ENCODE measurements at places on chromosomes 2 and 18.

DNA sequence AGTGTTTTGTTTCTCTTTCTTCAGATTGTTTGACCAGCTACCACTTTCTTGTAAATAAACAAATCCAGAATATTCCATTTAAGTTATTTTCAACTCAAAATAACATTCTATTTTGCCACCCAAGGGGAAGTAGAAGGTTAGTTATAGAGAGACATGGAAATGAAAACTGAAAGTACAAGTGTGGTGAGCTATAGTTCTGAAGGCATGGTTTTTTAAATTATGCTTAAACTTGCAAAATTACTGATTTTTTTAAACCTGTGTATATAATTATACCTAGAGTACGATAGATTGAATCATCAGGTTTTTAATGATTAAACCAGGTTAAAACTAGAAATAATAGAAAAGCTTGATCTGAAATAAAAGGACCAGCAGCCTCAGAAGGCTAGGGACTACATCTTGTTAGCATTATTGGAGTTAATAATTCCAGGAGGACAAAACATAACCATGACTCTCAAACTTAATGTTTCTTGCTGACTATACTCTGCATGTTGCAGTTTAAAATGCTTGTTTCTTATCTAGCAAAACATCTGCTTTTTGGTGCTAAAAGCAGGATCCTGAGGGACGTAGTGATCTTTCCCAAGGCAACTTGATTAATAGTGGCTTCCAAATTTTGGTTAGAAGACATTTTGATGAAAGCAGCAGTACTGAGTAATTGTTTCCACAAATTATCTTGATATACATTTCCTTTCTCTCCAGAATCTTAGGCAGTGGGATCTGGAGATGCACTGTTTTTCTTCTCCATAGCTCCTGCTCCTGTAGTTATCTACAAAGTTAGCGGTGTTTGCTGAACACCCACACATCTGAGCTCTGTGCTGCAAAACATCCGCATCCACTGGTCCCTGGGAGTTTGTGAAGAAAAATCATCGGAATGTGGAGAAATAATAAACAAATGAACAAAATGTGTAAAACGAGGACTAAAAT is 327.2 kb upstream of the PKDCC start:
- no peak for DNase-seq

GRCh38 chr18:13700153-13700552 is 26.2 kb downstream of the FAM210A start:
- no peak for DNase-seq

DNA sequence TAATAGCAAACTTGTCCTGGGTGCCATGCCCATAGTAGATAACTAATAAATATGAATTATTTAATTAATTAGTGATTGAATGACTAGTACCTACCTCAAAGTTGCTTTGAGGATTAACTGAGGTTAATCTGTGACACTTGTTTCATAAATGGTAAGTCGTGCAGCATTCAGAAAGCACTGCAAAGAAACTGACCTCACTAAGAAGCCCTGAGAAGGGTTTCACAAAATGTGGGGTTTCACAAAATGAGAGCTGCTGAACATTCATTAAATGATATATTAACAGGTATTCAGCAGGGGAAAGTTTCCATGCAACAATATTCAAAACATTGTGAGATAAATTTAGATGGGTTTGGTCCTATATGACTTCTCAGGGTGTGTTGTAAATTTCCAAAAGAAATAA is 236.2 kb downstream of the OSR1 start:
- no peak for DNase-seq

DNA sequence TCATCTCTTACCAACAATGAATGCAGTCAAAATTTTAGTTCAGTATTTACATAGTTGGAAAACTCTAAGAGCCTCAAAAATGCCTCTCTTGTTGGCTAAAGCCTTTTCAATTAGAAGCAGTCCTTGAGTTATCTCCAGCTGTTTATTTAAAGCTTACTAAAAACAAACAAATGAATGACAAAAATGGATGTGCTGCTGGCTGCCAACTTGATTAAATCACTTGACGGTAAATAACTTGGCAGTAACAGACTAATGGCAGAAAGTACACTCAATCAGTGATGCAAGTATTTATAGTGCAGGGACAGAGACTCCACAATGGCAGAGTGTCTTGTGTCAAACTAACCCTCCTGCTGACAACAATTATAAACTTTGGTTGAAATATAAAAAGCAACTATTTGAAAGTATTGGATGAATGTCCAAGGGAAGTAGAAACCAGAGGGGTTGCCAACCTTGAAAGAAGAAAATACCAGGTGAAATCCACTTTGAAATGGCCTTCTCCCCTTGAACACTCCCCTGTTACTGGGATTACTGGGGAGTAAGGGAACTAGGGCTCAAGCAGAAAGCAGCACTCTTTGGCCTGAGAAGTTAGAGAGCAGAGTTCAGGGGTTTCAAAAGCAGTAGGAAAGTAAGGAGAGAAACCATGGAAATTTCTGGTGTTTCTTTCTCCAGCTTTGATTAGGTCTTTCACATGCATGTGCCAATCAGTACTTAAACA is 245.2 kb upstream of the SPHKAP start:
- DNase-seq: no peak

- DNase-seq: no peak
Measured at GRCh38 chr2:166240387-166241313, 112.8 kb upstream of the SCN1A start.

GRCh38 chr2:16466821-16467151 is 198.8 kb downstream of the CYRIA start:
- no peak for DNase-seq

GRCh38 chr2:16475586-16475985 is 190.0 kb downstream of the CYRIA start:
- DNase-seq: no peak

DNA sequence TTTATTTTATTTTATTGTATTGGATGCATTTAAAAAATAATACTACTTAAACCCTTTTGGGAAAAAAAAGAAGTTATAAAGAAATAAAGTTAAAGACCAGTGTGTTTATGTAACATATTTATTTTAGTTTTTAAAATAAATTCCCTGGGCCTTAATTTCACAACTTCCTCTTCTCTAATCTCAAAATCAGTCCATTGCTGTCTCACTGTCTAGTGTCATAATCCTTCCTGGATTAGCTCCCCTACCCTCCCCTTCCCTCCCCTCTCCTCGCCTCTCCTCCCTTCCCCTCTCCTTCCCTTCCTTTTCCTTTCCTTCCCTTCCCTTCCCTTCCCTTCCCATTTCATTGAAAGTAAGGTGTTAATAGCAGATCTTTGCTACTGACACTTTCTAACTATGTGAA is 40.3 kb upstream of the ZEB2 start:
- no peak for DNase-seq

- no peak for DNase-seq
Measured at GRCh38 chr2:224324604-224325003, 77.3 kb downstream of the FAM124B start.

DNA sequence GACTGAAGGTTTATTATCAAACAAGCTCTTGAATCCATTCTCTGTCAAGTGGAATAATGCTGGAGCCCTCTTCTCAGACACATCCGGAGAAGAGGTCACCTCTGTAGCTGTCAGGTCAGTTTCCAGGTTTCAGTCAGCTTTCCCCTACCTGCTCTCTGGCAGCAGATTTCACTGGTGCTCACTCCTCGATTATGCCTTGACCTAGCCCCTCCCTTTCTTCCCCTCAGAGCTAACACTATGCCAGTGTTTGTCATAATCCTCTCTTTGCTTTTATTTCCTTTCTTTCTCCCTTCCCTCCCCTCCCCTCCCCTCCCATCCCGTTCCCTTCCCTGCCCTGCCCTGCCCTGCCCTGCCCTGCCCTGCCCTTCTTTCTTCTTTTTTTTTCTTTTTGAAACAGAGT is 22.5 kb upstream of the PLEKHM3 start:
- no peak for DNase-seq

- no peak for DNase-seq
Measured at GRCh38 chr2:143581134-143581533, 451.9 kb downstream of the ARHGAP15 start.

GRCh38 chr2:117918608-117919007 is 95.3 kb downstream of the CCDC93 start:
- DNase-seq: no peak

DNA sequence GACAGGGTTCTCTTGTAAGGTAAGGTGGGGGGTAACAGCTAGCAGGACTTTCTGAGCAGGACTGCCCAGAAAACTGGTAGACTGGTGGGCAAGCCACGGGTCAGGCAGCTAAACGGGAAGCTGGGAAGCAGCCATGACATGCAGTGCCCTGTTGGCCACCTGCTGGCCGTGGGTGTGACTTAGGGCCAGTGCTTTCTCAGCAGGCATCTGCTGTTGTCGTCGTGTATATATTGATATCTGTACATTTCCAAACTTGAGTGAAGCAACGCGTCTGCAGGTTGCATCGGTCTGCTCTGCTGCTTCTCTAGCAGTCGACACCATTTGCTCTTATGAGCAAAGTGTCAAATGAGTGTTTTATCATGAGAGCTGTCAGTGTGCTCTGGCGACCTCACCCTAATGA is 31.0 kb downstream of the COA5 start:
- no peak for DNase-seq

- no peak for DNase-seq
Measured at GRCh38 chr2:106095478-106096298, 98.4 kb downstream of the UXS1 start.

DNA sequence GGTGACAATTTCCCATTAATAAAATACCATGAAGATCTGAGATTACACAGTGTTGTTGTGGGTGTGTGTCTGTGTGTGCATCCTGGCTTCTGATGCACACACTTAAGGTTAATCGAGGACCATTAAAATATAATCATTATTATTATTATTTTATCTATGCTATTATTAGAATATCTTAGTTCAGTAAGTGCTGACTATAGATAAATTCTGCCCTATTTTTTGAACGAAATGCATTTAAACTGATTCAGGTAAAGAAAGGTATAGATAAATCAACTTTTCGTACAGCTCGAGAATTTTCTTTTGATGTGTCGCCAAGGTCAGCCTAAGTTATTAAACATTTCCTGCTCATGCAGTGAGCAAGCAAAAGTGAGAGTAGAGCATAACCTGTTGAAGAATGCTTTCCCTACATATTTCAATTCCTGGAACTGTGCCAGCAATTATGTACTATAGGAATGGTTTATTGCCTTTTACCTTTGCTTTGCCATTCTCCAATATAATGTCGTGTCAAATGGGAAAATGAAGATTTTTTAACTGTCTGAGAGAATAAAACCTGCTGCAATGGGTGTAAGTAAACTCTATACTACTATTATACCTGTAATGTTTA is 25.8 kb downstream of the KCNJ3 start:
- no peak for DNase-seq

DNA sequence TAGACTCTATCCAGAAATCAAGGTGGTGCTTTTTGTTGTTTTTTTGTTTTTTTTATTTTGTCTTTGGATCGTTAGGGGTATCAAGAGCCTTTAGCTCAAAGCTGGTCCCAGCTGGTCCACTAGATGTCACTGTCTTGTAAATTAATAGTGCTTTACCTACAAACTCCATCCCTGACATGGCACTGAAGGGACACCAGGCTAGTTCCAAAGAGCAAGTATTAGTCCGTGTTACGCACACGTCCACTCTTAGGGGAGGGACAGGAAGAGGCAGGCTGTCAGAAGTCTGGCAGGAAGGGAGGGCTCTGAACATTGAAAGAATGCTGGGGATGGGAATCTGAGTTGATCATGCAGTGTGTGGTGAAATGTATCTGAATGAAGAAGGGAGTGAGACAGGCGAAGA is 85.9 kb upstream of the CCBE1 start:
- peak; percentile 27 for DNase-seq

DNA sequence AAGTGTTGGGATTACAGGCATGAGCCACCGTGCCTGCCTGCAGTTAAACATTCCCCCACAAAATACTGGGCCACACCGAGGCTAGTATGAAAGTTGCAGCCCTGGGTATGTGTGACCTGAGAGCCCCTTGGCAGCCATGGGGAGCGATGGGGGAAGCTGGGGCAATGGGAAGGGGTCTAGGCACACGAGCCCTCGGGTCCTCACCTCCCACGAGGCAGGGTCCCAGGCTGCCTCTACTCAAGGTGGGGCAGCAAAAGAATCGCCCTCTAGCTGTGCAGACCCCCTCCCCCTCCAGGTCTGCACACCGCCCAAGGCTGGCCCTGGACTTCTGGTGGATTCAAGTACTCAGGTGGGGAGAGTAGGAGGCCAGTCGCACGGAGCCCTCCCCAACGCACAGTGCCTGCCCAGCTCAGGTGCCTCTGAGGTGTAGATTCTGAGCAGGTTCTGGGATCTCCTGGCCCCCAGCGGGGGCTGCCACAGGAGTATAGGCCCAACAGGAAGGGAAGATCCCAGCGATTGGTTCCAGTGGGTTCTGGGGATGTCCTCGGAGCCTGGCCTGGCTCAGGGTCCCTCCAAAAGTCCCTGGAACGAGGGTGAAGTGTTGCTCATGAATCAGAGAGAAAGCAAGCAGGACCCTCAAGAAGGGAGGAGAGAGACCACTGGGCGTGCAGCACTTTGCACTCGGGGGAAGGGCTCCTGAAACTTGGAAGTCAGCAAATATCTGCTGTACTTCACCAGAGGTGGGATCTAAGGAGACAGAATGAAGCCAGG is 2.6 kb downstream of the GPR35 start:
- DNase-seq: peak; percentile 9

- no peak for DNase-seq
Measured at GRCh38 chr18:62900132-62900883, 185.0 kb downstream of the PHLPP1 start.

DNA sequence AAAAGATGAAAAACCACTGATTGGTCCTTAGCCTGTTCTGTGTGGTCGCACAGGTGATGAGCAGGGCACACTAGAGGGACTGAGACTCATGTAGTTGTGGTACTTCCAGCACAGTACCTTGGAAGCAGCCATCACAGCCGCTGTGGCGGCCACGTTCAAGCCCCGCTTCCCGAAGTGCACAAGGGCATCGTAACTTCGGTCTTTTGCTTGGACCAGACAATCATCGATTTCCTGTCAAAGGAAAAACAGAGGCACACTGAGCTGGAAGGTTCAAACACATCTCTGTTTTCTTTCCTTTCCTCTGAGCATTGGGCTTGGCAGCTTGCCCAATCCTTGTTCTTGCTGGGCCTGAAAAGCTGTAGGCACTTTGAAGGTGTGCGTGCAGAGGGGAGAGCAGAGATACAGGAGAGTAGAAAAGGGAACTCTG is 52.6 kb downstream of the MRPL35 start:
- no peak for DNase-seq

Data from Caco-2 (cell line).